NCI-H82 (cell line): ENCODE measurements at places on chromosomes 5 and 9.
A peak's percentile ranks its signal among the peaks of the same experiment; 100 is the strongest.

GRCh38 chr5:100827481-100827889 is 75.6 kb downstream of the ST8SIA4 start:
- DNase-seq: peak; percentile 12

- no peak for DNase-seq
Measured at GRCh38 chr5:157568222-157568621, 7.4 kb downstream of the ADAM19 start.

- no peak for DNase-seq
Measured at GRCh38 chr5:180173198-180173544, 35.8 kb downstream of the RASGEF1C start.

- peak; percentile 76 for DNase-seq
Measured at GRCh38 chr9:136160381-136160841, 41.7 kb upstream of the TMEM250 start.

- no peak for DNase-seq
Measured at GRCh38 chr9:98768344-98768743, 28.0 kb downstream of the ANKS6 start.

GRCh38 chr5:92064993-92065392 is 681.9 kb upstream of the ARRDC3 start:
- DNase-seq: no peak

GRCh38 chr5:177591690-177592009 is 353 bp upstream of the TMED9 start:
- no peak for DNase-seq

DNA sequence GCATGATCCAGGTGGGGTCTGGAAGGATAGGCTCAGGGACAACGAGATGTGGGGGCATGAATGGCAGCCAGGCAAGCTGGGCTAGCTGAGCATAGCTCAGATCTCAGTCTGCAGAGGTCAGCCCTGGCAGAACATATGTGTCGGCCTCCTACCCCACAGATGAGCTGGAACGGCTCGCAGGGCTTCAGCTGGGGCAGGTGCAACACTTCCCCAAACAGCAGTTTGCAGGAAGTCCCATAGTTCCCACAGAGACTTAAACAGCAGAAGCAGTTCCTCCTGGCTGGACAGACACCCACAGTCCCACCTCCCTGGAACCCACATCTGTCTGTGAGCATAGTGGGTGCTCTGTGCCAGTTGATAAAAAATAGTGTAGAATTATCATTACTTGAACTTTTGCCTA is 404.6 kb downstream of the GADD45G start:
- no peak for DNase-seq

DNA sequence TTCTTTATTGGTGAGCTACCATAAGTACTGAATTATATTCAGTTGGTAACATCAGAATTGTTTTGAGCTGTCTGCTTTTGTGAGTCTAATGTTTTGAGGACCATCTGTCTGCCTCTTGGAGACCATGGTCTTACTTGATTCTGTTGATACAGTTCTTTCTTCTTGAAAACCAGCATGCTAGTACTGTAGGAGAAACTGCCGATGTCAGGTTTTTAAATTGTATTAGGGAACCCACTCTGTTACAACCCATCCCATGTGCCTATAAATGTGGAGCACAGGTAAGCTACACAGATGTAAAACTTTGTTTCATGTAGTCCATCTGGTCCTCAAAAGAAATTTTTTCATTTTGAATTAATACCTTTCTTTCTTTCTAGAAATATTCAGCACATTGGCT is 103.4 kb upstream of the DMRTA1 start:
- peak; percentile 39 for DNase-seq

DNA sequence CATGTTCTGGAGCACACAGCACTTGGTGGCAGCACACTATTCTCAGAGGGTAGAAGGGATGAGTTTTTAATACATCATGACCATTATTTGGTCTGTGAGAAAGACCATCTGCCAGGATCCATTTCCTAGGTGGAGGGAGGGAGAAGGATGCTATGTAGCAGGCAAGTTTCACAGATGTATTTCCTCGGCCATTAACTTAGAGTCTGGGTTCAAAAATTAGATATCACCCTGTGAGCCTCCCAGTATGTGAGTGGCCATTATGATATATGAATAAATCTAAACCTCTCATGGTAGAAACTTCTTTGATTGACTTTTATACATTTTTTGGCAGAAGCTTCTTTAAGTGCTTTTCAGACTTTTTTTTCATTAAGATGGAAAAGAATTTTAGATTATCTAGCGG is 133.9 kb downstream of the SREK1 start:
- no peak for DNase-seq

GRCh38 chr5:136028782-136029742 is at the start of gene TGFBI:
TSS of gene TGFBI (plus strand) at chr5:136028988. CDS start at chr5:136029056, 68 bp downstream.
- peak; percentile 45 for DNase-seq

- DNase-seq: no peak
Measured at GRCh38 chr5:199950-200645, 8.8 kb downstream of the LRRC14B start.

DNA sequence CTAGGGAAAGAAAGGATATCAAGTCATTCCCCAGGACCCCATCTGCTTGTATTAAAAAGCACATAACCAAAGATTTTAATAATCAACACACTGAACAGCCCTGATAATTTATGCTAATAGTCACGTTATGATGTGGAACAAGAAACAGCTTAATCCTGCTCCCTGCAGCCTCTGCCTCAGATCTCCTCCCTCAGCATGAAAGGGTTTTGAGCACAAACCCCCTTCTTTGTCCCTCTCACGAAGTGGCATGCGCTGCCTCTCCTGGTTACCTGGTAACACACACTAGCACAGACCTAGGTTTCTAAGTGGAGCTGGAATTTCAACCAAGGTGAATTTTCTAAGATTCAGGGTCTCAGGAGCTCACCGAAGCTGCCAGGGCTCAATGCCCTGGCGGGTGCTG is 5.1 kb downstream of the IGFBPL1 start:
- DNase-seq: no peak

DNA sequence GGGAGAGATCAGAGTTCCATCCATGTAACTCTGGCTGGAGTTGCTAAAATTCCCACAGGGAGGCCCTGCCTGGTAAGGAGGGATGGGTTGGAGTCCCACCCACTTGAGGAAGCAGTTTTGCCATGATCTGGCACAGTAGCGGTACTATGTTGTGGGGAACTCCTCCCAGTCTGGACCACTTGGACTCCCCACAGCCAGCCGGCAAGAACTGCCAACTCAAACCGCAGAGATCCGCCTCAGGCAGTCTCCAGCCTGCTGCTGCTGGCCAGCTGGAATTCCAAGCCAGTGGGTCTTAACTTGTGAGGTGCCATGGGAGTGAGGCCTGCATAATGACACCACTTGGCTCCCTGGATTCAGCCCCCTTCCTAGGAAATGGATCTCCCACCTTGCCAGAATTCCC is 151.9 kb downstream of the NDUFS4 start:
- DNase-seq: no peak

DNA sequence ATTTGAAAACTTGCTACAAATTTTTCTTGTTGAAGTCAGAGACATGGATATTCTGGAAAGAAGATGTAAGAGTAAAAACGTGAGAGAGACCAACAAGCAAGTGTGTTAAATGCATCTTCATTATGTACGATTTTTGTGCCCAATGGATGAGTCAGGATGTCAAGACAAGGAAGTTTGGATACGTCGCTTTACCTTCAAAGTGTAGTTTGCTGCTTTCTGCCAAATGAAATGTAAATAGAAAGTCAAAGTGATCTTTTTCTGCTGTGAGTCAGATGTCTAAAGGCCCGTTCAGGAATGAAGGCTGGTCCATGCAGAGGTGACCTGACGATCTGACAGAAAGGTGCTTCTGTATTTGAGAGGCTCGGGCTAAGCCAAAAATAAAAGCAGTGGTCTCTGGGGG is 273.1 kb upstream of the PIK3R1 start:
- no peak for DNase-seq

DNA sequence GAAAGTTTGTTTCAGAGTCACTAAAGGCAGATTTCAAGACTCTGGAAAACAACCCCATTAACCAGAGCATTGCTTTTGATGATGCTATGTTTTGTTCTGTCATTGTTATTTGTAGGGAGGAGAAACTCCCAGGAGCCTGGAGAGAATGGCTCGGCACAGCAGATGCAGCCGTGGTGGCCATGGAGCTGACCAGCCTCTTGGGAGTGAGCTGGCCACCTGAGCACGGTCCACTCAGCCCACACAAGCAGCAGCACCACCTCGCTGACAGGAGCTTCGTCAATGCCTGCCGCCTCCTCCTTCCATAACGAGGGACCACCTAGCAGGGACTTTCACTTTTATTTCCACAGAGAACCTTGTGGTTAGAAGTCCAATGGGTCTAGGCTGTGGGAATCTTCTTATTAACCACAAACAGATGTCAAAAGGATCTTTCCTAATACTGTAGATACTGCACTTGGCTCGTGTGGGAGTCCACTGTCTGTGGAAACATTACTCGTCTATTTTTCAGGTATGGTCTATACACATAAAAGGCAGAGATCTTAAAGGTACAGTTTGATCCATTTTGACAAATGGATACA is 21.0 kb upstream of the SMIM32 start:
- DNase-seq: no peak
